Astrocyte of the spinal cord (primary cell): ENCODE measurements at places on chromosomes 3 and 15.

GRCh38 chr3:58013973-58014649 lies 5.9 kb downstream of the FLNB start:
- DNase-seq = peak; percentile 93

DNA sequence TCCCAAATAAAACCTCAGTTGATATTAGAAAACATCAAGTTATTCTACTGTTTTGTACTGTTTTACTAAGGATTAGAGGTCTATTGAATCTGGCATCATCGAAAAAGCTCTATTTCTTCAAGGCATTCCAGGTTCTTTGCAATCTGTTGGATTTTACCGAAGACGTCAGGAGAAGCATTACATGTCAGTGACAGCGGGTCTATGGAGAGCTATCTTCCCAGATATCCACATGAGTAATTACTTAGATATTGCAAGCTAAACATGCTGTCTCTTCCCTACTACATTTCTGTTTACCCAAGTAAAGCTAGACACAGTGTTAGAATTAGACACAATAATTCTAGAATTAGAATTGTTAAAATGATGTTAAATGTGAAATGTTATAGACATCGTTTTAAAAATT lies 10.8 kb upstream of the GOLGA6L2 start:
- no peak for DNase-seq

GRCh38 chr3:18968120-18968519 lies 180.2 kb upstream of the KCNH8 start:
- DNase-seq = no peak

DNA sequence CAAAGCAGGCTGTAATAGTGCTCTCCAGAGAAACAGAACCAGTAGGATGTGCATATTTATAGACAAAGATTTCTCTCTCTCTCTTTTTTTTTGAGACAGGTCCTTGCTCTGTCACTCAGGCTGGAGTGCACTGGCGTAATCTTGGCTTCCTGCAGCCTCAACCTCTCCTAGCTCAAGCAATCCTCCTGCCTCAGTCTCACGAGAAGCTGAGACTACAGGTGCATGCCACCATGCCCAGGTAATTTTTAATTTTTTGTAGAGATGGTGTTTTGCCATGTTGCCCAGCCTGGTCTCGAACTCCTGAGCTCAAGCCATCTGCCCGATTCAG lies 67.1 kb upstream of the CHD2 start:
- DNase-seq = no peak

DNA sequence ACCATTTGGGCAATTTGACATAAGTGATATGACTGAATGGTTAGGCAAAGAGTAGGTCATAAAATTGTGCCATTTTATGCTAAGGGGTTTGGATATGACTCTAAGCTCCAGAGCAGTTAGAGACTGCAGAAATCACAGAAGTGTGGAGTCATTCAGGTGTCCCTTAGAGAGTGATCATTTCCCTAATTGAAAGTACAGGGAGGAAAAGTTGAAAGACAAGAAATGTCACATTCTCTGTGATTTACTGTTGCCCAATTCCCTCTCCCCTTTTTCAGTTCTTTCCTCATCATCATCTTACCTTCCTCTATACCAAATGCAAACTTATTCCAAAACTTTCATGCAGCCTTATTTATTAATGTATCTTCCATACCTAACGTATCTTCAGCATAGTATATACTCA lies 2.7 kb upstream of the GOLGB1 start:
- DNase-seq = no peak

- no peak for DNase-seq
These were observed 1.3 kb downstream of the SCAANT1 start for GRCh38 chr3:63910891-63911290.

- no peak for DNase-seq
These were observed 18.8 kb downstream of the AMOTL2 start for GRCh38 chr3:134355416-134355815.

DNA sequence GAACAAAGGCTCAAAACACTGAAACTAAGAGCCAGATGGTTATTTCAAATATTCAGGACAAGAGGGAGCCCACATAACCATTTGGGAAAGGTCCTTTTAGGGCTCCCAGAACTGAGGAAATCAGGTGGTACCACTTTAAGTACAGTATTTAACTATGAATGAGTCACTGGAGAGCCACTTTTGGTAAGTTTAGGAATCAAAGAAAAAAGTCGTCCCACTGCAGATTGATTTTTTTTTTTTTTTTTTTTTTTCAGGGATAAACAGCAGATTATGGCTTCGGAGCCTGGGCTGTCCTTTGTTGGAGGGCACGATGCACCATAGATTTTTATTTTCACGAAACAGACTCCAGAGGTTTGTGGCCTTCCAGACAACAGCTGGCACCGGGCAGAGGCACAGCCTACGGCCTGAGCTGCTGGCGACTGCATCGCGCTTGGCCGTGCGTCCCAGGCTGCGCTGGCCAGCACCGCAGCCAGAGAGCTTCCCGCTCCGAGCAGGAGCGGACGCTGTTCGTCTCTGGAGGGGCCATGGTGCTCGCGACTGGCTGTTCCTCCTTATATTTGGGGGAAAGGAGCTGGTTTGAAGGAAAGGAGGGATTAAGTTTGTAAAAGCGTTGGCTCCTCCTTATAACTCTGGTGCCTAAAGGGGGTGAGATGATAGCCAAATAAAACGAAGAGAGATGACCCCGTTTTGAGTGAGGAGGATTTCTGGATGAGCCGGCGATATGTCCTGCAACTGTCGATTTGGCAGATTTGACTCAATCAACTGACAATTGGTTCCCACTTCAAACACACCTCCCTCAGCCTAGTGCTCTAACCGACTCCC lies 152.9 kb upstream of the GOLIM4 start:
- DNase-seq = peak; percentile 63

DNA sequence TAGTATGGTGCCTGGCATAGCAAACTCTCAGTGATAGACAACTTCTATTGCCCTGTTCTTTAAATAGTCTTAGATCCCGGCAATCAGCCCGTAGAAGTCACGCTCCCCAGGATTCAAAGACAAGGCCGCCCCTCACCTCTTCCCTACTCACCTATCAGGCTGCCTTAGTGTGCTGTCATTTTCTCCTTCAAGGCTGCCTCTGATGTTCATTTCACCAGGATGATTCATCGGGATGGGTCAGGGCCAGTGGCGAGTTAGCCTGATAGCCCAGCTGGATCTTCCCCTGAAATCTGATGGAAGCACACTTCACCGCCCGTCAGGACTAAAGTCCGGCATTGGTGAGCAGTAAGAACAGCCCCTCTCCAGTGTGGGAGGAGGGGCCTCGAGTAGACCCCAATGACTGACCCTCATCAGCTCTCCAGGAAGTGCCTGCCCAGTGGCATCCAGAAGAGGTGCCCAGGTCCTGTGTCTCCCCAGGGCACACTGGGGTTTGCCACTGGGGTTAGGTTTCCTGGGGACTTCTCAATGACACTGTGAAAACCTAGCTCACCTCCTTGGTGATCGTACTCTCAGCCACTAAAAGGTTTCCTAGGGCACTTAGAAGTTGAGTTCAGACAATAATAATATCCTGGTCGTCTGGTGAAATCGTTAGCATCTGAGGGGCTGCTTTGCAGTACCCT lies 37.5 kb downstream of the TPM1 start:
- DNase-seq = peak; percentile 37

DNA sequence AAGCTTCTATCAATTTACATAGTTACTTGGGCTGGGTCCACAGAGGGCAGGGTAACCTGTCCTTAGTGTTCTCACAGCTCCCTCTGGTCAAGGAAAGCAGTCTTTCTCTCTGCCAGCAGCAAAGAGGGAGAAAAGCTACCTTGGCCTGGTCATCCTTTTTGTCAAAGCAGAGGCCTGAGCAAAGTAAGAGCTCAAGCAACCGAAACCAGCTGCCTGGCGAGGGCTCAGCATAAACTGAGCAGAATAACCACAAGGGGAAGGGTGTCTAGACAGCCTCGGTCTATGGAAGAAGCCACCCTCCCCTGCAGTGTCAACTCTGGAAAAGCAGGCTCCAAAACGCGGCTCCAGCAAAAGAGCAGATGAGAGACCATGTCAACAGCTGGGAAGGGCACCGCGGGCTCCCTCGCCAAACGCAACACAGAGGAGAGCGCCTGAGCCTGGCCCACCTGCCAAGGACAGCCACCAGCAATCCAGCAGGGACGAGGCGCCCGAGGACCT lies 17.4 kb downstream of the LRIG1 start:
- peak; percentile 84 for DNase-seq
